WTC11 (cell line): ENCODE measurements at places on chromosomes 13 and 19.

DNA sequence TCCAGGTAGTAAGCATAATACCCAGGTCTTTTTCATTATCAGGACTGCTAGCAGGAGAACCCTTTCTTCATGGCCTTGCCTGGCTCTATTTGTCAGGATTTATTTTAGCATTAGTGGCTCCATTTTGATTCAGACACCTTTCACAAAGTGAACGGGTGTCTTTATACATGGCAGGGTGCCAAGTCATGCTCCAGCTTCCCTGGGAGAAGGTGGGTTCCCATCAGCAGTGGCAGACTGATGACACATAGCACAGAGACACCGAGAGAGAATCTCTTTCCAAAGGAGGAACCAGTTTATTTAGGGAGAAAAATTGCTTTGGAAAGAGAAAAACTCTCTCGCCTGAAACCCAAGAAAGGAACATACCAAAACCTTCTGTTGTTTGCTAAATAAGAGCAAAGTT lies 135.3 kb upstream of the TMTC4 start:
- DNase-seq = no peak

DNA sequence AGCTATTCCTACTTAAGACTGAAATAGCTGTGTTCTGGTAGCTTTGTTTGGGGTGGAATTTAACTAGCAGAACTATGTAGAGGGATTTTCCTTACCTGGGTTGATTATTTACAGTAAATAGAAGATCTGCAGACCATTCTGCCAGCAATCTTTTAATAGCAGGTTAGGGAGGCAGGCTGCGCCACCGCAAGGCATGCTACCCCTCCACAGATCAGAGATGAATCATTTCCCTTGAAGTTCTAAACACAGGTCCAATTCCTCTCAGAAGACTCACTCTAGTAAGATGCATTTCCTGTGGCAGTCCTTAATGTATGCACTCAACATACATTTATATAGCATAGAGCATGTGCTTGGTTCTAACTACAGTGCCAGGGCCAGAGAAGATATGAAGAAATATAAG lies 109.0 kb downstream of the TNFRSF19 start:
- DNase-seq = no peak

GRCh38 chr19:27876489-27876888 lies 1336.5 kb downstream of the UQCRFS1 start:
- no peak for DNase-seq

DNA sequence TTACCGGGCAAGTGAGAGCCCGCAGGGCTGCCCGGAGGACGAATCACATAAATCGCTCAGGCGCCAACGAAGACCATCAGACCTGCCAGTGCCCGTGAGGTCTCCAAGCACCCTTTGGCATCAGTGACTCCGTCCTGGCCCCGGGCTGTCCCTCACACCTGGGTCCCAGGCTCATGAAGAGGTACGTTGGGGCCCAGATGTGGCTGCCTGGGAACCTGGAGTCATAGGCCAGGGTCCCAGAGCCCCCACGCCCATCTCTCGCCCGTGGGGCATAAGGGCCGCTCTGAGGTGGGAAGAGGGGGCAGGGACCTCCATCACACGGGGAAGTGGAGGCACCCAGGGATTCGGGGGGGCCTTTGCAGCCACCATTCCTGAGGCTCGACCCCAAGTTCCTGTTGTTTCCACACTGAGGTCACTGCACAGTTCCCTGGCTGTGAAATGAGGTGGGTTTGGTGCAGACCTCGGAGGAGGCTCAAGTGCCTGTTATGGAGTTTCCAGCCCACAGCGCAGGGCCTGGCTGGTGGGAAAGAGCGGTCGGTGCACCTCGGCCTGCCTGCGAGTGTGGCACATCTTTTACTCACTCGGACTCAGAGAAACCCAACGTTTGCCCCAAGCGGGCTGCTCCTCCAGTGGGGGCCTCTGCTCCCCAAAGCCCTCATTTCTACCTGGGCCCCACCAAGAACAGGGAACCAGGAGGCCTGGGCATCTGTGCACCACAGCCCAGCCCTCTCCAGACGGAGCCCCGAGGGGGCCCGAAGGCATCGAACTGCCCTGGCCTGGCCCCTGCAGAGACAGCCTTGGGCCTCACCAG lies 35.9 kb upstream of the C13orf46 start:
- DNase-seq = peak; percentile 10

DNA sequence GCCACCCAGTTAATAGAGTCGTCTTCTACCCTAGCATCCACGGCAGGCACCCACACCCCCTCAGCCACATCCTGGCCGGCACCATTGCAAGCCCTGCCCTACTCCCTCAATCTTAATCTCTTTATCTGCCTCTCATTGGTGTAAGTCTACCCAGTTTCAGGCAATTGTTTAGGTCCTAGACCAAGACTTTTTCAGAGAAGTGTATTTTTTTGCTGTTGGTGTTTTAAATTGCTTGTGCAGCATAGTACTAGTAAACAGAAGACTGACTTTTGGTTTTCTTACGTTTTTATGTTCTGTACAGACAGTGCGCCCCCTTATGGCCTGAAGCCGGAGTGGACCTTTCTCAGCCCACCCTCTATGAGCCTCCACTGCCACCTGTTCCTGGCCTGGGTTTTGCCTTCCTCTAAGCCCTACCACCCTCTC lies 2.3 kb upstream of the LCP1 start:
- peak; percentile 72 for DNase-seq

DNA sequence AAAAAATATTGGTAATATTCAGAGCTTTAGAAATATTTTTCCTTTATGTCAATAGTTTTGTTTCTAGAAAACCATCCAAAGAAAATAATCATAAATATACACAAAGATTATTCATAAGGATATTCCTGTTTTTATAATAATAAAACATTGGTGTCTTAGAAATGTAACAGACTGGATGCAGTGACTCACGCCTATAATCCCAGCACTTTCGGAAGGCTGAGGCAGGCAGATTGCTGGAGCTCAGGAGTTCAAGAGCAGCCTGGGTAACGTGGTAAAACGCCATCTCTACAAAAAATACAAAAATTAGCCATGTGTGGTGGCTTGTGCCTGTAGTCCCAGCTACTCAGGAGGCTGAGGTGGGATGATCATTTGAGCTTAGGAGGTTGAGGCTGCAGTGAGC lies 106.8 kb downstream of the DHRS12 start:
- no peak for DNase-seq

GRCh38 chr13:112522578-112522977 lies 65.4 kb downstream of the TUBGCP3 start:
- no peak for DNase-seq

- DNase-seq = no peak
These were observed 814 bp downstream of the ZNF480 start for GRCh38 chr19:52297601-52298364.

DNA sequence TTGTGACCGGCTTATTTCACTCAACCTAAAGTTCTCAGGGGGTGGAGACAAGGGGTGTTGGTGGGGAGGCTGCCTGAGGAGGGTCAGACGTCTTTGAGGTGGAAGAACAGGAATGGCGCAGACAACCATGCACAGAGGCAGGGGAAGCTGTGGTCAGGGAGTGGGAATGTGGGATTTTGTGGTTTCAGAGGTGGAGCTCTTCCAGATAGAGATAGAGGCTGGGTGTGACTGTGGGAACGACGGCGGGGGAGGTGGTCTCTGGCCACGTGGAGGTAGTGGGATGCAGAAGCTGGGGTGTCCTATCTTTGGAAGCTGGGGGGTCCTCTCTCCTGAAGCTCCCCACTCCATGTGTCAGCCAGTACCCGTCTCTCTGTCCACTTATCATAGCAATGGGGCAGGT lies 7.8 kb upstream of the KLK14 start:
- DNase-seq = no peak

GRCh38 chr13:30340331-30341250 lies 33.2 kb upstream of the KATNAL1 start:
- no peak for DNase-seq

GRCh38 chr19:4911314-4911713 lies 2.0 kb downstream of the UHRF1 start:
- DNase-seq = no peak

GRCh38 chr19:51246164-51246552 lies 4.7 kb upstream of the SIGLECL1 start:
- DNase-seq = no peak

DNA sequence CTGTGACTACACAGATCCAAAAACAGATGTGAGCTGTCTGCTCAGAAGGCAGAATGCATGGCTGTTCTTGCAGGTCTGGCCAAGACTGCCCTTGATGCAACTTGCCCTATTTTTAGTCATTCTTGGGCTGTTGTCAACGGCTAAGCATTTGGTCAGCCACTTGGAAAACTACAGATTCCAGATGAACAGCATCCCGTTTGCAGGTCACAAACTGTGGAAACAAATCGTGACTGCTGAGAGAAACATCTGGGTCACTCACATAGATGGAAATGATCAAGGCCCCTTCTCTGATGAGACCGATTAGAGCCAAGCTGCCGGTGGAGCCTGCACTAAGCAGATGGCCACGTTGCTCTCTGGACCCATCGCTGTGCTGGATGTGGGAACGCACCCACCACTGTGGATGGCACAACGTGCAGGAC lies 15.4 kb upstream of the METTL21C start:
- DNase-seq = no peak

DNA sequence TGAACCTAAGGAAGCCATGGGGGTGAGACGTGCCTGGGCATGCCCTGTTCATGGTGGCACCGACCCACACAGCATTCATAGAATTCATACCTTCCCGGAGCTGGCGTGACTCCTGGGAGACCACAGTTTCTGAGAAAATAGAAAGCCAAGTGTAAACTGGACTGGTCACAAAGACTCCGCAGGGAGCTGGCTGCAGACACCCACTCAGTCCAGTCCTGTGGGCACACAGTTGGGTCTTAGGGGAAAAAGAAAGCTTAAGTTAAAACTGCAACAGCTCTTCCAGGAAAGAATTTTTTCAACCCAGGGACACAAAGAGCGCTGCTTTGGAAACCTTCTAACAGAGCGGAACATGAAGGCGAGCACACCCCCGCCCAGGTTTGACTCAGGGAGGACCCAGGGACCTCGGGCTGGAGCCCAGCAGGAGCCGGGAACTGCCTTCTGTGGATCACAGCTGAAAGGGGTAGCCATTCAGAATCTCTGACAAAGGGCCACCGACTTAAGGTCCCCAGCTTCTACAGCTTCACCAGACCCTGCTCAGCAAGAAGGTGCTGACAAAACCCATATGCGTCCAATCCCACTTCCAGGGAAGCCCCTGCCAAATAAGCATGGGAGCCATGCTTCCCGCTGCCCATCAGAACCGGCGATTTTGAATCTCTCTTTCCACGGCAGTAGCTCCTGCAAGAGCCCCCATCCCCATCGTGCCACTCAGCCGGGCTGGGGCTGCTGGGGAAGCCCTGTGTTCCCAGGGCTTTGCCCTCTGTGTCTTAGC lies 183.7 kb downstream of the COL4A1 start:
- no peak for DNase-seq

GRCh38 chr19:34471906-34472700 lies 9.5 kb upstream of the WTIP start:
- DNase-seq = no peak

GRCh38 chr19:46299004-46299509 lies 2.2 kb downstream of the HIF3A start:
- no peak for DNase-seq

GRCh38 chr13:43267916-43268315 lies 244.5 kb downstream of the DNAJC15 start:
- no peak for DNase-seq

DNA sequence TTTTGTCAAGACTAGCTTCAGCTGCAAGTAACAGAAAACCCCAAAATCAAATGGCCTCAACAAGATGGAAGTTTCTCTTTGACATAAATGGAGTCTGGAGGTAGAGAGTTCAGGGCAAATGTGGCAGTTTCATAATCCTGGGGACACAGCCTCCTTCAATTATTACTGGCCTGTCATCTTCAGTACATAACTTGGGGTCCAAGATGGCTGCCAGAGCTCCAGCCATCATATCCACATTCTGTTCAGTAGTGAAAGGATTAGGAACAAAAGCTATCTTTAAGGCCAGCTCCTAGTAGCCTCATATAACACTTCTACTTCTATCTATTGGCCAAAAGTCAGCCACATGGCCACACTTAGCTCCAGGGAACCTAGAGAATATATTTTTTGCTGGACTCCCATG lies 15.0 kb upstream of the IGSF23 start:
- DNase-seq = no peak
